ENCODE measurements at places on chromosomes 11 and 22.

DNA sequence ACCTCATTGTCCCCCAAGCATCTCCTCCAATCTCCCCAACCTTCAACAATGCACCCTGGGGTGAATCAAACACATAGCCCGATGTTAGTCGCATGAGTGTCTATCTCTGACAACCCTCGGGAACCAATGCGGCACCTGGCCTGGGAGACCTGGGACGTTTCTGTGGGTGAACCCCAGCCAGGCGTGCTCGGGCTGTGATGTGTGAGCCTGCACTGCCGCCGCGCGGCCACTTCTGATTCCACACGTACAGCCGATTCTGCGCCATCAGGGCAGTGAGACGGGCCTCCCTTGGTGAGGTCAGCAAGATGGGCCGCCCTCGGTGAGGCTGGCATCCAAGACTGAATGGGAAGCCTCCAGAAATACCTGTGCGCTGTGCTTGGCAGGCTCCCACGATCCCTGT, 5.2 kb upstream of the H19 start:
- no peak for DNase-seq

DNA sequence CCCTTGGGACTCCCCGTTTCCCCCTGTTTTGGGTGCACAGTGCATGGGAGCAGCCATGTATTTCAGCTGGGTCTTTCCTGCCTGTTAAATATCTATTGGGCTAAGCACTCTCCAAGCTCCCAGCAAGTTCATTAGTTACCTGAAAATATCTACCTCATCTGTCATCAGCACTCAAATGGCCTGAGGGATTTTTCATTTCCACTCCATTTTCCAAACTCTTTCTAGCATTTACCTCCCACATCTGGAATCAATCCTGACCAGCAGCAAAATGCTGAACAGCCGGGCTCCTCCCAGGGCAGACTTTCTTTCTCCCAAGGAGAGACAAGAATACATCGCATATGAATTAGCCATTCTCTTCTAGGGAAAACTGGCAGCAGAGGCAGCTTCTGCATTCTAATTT, 273.5 kb upstream of the MPPED2 start:
- no peak for DNase-seq

DNA sequence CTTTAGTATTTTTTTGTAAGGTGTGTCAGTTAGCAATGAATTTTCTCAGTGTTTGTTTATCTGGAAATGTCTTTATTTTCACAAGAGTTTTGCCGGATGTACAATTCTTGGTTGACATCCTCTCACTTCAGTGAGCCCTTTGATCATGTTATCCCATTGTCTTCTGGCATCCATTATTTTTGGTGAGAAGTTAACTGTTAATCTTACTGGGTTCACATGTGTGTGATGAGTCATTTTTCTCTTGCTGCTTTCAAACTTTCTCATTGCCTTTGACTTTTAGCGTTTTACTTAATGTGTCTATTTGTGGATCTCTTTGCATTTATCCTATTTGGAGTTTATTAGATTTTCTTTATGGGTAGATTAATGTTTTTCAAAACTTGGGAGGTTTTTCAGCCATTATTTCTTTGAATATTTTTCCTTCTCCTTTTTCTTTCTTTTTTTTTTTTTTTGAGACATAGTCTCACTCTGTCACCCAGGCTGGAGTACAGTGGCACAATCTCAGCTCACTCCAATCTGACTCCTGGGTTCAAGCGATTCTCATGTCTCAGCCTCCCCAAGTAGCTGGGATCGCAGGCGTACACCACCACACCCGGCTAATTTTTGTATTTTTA, 100.5 kb upstream of the RRM1 start:
- no peak for DNase-seq

- no peak for DNase-seq
Measured at GRCh38 chr22:42528591-42529307, 9.2 kb upstream of the RRP7A start.

GRCh38 chr11:70861559-70861958, 390.8 kb downstream of the SHANK2 start:
- DNase-seq = no peak

DNA sequence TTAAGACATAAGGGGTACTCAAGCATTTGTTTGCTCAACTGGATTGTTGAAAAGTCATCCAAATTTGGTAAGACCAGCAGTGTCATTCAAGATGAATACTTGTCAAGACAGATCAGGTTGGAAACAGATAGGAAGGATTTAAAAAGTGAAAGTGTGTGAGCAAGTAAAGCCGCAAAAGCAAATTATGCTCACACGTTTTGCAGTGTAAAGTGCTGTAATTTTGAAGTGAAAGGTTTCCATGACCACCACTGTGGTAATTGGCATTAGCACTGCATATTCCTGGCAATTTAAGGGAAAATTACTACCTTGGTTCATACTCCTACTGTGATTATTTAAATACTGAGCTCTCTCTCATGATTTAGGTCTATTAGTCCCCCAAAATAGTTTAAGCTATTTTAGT, 704.1 kb upstream of the CCDC179 start:
- no peak for DNase-seq

DNA sequence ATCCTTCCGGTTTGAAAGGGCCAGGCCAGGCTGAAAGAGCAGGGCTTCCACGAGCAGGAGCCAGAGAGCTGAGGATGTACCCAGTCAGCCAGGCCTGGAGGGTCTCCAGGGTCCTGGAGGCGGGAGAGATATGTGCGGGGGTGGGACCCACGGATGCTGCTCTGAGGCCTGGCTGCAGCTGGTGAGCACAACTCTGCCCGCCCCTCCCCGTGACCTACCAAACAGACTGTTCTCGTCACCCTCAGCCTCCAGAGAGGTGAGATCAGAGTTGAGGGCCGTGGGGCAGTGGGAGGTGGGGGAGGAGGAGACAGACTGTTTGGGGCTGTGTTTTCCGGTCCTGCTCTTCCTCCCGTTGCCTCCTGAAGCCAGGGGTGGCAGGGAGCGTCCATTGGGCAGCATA, 42.2 kb downstream of the TRIOBP start:
- no peak for DNase-seq

GRCh38 chr11:64152841-64153691, 12.8 kb downstream of the MACROD1 start:
- peak; percentile 85 for DNase-seq

- DNase-seq = peak; percentile 4
Measured at GRCh38 chr11:113874581-113875233, 665 bp downstream of the USP28 start.

GRCh38 chr11:85540635-85541205, 86.4 kb downstream of the DLG2 start:
- no peak for DNase-seq

- no peak for DNase-seq
Measured at GRCh38 chr11:132496341-132496740, 1036.0 kb downstream of the OPCML start.

GRCh38 chr11:2084721-2085120, 54.5 kb downstream of the IGF2 start:
- DNase-seq = no peak

DNA sequence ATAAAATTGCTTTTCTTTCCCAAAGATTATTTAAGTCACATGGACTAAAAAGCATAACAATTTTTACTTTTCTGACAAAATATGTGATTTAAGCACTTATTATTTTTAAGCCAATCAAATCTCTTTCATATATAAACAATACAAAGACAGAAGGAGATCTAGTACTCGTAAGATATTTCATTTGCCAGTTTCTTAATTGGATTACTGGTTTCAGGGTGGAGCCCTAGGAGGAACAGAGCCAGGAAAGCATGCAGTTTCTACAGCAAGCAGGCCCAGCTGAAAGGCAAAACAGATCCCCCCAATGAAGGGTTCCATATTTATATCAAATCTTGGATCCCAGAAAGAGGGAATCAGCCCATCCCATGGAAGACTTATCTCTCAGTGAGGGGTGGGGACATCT, 177.0 kb downstream of the KIF18A start:
- no peak for DNase-seq

GRCh38 chr11:78069465-78069864, 5.8 kb downstream of the THRSP start:
- no peak for DNase-seq

All from activated naive CD4-positive, alpha-beta T cell treated with anti-CD3 and anti-CD28 coated beads, Interleukin-2, amount 50 U/mL, for 72 hours (primary cell).